Small intestine (tissue), 16 donors: ENCODE measurements at places on chromosomes 5 and 9. TPM values are rescaled to one million over a fixed set of nuclear protein-coding genes. Genes with fewer than 3 reads are reported as not detected.

The FGF1 gene
- 0.27 TPM for polyA plus RNA-seq

The SLC4A9 gene
- polyA plus RNA-seq, result not detected

The OR1Q1 gene
- not detected for polyA plus RNA-seq

The POU4F3 gene
- polyA plus RNA-seq, result not detected

The GOLM1 gene
- 22.6 TPM for polyA plus RNA-seq

The SMIM33 gene
- 0.01 TPM for polyA plus RNA-seq

The SNCAIP gene
- polyA plus RNA-seq, result 1.1 TPM

DNA sequence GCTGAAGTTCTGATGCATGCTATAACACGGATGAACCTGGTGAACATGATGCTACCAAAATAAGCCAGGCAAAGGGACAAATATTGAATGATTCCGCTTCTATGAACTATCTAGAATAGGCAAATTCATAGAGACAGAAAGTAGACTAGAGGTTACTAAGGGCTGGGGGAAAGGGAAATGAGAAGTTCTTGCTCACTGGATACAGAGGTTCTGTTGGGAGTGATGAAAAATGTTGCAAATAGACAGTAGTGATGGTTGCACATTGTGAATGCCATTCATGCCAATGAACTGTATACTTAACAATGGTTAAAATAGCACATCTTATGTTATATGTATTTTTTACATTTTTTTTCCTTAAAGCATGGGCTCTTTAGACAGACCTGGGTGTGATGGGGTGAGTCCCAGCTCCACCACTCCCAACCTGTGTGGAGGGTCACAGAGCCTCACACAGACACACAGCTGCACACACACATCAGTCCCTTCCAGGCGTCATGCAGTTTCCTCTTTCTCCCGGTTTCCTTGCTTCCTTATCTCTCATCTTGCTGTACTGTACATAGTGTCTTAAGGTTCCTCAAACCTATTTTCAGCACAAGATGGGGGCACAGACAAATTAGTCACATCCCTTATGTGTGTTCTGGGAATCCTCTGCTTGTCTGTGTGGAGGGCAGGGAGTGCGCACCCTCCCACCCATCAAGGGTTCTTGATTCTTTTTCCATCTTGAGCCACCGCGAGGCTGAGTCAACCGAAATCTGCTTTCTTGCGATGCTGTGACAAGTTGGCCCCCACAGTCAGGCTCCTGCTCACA, 192.9 kb downstream of the CRB2 start:
- DNase-seq, result no peak

DNA sequence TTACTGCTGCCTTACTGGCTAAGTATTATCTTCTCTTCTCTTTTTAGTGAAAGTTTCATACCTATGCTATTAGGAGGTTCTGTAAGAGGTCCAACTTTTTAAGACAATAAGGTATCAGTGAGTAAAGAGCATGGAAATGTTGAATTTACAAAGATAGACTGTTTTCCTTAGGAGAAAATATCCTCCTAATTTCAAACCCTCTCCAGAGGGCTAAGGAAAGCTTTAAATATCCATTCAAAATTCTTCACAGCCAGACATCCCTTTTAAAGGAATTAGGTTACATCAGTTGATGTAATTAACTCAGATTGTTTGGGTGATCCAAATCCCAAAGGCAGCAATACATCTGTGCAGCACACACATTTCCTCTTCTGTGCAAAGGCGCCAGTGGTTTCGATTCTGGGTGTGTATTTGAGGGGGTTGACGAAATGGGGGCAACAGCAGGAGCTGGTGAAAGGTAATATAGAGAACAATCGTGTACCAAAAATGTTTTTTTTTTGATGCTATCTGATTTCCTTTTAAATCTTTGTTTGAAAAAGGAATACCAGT, 273.8 kb upstream of the RPS23 start:
- DNase-seq, result no peak

GRCh38 chr5:137672001-137672400, 63.9 kb downstream of the KLHL3 start:
- DNase-seq, result peak; percentile 27

DNA sequence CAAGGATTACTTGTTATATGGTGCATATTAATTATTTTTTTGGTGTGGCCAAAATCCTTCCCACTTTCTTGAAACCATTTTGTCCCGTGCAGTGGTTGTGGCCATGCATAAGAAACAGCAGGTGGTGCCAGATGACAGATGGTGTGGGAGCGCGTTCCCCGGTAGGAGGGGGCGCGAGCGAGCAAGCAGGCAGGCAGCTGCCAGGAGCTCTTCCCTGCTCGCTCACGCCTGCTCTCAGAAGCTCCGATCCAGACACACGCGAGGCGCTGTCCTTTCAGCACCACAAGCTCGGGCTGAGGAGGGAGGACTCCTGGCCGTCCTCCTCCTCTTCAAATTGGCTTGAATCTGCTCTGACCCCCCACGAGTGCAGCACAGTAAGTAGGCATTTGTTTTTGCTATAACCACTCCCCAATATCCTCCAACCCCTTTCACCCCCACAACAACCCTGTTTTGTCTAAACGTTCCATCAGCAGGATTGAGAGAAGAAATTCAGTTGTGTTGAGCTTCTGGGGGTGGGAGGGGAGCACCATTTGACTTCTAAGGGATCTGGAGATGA, at the start of gene NSG2:
Gene NSG2 (plus strand): TSS at position 237 of the 556 bp plus-strand sequence. CDS start 1,050 bp downstream, outside the sequence.
- peak; percentile 92 for DNase-seq

DNA sequence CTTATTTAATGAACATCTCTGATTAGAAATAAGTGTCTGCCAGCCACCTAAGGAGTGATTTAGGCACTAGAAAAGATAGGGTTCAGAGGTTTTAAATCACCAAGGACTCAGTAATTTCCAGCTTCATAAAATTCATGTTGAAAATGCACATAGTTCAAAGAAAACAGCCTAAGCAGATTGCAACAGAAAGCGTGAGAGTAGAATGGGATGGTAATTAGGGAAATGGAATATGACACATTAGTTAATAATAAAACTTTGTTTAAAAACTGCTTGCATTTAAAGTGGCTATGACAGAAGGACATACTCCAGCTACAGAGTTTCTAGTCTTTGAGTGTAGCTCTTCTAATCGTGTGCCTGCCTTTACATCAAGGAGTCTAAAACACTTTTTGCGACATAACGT, 490.8 kb downstream of the TLE4 start:
- no peak for DNase-seq

DNA sequence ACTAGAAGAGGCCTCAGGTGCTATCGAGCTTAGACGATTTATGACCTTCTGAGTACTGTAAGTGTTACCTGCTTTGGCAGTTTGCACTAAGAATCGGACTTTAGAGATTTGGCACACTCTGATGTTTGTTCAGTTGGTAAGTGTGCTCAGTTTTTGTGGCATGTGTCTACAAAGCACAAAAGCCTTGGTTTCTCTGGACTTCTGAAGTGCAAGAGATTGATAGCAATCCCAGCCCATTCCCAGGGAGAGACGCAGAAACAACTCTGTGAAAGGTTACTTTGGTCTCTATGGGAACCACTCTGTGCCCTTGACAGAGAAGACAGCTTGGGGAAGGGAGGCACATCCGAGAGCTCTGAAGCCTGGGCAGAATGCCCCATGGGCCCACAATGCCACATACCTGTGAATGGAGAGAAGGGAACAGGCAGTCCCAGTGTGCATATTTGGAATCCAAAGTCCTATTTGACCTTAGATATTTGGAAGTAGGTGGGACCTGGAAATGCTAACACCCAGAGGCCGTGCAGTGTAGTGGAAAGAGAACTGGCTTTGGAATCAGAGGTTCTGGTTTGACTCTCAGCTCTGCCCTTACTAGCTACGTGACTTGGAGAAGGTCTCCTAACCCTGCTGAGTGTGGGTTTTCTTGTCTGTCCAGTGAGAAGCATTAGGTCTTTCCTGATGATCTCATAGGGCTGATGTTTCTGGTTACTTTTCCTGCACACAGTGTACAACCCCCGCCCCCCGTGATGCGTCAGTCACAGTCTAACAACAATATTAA, 194.3 kb upstream of the VLDLR start:
- no peak for DNase-seq

- DNase-seq, result no peak
Measured at GRCh38 chr5:153752890-153753289, 262.4 kb downstream of the GRIA1 start.

GRCh38 chr9:120846251-120846889, 3.6 kb upstream of the PSMD5 start:
- DNase-seq, result no peak

- peak; percentile 27 for DNase-seq
Measured at GRCh38 chr5:39270225-39270848, 51.0 kb upstream of the FYB1 start.

DNA sequence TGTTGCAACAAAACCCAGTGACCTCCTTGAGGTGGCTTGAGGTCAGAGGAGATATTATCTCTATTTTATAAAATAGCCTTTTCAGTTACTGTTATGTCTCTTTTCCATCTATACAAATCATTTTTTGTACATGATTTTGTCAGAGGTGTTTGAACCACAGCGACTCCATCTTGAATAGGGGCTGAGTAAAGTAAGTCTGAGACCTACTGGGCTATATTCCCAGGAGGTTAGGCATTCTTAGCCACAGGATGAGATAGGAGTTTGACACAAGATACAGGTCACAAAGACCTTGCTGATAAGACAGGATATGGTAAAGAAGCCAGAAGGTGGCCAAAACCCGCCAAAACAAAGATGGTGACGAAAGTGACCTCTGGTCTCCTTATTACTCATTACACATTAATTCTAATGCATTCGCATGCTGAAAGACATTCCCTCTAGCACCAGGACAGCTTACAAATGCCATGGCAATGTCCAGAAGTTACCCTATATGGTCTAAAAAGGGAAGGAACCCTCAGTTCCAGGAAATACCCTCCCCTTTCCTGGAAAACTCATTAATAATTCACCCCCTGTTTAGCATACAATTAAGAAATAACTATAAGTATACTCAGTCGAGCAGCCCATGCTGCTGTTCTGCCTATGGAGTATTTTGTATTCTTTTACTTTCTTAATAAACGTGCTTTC, 283.9 kb upstream of the ISL1 start:
- DNase-seq, result no peak

DNA sequence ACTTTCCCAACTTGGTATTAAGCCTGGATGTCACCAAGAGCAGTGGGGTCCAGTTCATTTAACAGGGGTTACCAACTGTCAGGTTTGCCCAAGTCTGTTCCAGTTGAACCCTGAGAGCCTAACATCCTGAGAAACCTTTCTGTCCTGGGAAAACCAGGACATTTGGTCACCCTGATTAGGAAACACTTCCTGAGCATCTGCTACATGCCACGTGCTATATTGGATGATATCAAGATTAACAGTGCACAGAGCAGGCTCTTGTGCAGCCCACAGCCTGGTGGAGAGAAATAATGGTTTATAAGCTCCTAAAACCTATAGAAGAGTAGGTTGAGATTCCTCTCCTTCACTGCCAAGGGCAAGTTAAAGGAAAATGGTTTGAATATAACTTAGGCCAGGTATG, 102.9 kb upstream of the RAD23B start:
- no peak for DNase-seq

DNA sequence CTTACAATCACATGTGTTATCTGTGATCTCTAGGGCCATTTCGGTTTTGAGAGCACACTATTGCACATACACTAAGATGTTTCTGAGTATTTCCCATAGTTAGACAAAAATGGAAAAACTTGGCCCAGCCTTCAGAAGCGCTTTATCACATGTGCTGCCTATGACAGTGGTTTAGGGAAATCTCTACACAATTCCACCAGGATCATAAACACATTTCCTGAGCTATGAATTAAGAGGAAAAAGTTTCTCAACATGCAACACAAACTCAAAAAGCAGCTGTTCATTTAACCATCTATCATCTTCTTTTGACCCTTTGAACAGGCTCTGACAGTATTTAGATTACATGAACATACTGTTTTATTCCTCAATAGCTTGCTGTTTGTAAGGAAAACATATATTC, 15.1 kb downstream of the FGF1 start:
- no peak for DNase-seq

DNA sequence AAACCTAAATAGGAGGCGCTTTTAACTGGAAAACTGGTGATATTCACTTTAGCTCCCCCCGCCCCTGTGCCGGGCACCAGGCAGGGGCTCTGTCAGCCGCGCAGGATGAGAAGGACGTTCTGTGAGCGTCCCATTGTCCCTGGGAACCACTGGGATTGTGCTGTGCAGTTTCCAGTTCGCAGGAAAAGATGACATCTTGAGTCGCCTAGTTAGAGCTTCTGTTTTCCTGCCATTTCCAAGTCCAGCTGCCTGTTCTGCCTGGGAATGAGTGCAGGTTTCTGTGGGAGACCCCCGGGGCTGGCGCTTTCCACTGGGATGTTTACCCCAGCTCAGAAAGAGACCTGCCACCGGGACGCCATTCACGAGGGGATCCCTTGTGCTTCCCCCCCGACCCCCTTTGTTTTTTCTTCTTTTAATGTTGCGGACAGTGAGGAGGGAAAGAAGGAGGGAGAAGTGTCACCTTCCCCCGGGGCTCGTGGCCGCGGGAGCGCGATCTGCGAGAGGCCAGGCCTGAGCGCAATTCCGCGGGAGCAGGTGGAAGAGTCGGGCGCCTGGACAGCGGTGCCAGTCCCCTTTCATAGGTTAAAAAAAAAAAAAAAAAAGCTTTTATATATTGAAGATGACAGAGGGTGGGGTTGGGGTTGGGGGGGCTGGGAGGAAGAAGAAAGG, 121.5 kb downstream of the RMI1 start:
- DNase-seq, result no peak

DNA sequence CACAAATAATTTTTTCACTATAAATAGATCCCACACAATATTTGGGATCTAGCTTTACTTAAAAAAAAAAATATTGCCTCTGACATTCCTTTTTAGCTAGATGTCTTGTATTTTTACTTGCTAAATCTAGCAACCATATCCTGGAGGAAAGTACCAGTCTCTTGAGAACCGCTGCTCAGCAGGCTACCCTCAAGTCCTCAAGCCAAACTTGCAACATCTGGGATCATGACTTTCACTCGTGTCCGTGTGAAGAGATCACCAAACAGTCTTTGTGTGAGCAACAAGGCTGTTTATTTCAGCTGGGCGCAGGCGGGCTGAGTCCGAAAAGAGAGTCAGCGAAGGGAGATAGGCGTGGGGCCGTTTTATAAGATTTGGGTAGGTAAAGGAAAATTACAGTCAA, 180.3 kb upstream of the FER start:
- DNase-seq, result no peak

GRCh38 chr9:12464910-12465512, 228.2 kb upstream of the TYRP1 start:
- peak; percentile 5 for DNase-seq

GRCh38 chr5:74579215-74579614, 61.3 kb downstream of the ENC1 start:
- no peak for DNase-seq
